ENCODE measurements at places on chromosomes 7 and 10.
A peak's percentile ranks its signal among the peaks of the same experiment; 100 is the strongest.

DNA sequence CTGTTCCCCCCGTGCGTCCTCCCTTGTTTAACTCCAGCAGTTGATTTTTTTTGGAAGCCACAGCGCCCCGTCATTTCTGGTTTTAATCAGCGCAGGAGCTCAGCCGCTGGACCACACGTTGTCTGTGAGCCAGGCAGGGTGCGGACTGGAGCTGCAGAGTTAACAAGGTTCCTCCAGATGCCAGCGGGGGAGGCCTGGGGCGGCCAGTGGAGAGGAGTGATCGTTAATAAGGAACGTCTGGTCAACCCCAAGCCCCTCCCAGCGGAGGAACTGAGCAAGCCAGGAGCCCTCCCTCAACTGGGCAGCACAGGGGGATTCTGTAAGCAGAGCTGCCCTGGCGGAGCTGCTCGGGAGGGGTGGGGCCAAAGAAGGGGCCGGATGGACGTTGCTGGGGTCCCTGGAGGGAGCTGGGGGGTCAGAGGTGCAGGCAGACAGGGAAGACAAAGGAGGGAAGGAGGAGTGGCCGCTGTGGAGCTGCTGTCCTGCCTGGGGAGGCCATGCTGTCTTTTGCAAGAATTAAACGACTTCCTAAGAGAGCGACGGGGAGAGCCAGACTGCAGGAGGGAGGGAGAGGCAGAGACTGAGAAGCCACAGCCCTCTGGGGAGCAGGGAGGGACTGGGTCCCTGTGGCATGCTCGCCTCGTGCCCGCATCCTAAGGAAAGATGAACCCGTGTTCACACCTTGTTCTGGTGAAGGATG is 537.1 kb upstream of the FOXK1 start:
- DNase-seq, result no peak

- no peak for DNase-seq
These were observed 230.8 kb upstream of the GHITM start for GRCh38 chr10:83908506-83908905.

DNA sequence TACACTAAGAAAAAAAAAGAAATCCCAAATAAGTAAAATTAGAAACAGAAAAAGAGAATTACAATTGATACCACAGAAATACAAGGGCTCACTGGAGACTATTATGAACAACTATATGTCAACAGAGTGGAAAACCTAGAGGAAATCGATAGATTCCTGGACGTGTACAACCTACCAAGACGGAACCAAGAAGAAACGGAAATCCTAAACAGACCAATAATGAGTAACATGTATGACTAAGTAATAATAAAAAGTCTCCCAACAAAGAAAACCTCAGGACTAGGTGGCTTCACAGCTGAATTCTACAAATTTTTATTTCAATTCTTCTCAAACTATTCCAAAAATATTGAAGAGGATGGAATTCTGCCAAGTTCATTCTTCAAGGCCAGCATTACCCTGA is 13.9 kb downstream of the DIP2C start:
- DNase-seq, result no peak

DNA sequence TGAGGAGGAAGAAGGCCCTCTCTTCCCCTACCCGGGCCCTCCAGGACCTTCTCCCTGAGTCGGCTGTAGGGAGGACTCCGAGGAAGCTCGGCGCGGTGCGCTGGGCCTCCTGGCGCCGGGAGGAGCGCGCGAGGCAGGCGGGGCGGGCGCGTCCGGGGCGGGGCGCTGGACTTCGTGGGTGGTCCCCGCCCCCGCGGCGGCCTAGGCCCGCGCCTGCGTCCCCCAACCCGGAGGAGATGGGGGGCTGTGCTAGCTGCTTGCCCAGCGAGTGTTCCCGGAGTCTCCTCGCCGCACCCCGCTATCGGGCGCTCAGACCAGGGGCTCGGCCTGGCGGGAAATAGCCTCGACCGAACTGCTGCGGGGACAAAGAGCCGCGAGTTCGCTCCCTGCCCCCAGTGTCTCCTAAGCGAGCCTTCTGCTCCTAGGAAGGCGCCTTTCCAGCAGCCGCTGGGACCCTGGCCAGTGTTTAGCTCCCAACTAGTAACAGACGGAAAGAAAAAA is 19.2 kb upstream of the SMO start:
- DNase-seq, result no peak

GRCh38 chr10:30765616-30766015 is 136.1 kb upstream of the LYZL2 start:
- no peak for DNase-seq

DNA sequence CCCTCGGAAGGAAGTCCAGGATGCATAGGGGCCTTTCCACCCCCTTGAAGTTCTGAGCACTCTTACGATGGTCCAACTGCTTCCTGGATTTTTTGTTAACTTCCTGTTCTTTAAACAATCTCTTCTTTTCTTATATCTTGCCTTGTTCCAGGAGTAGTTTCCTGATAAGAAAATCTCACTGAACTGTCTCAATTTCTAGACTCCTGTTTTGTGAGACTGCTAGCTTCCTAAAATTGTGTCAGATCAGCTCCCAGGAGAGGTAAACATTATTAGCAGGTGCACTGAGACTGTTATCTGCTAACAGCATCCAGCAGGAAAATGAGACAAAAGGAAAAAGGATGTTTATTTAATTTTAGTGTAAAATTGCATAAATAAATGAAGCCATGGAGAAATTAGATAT is 106.2 kb upstream of the PITRM1 start:
- no peak for DNase-seq

- DNase-seq, result no peak
These were observed 14.7 kb downstream of the CDNF start for GRCh38 chr10:14822879-14823755.

DNA sequence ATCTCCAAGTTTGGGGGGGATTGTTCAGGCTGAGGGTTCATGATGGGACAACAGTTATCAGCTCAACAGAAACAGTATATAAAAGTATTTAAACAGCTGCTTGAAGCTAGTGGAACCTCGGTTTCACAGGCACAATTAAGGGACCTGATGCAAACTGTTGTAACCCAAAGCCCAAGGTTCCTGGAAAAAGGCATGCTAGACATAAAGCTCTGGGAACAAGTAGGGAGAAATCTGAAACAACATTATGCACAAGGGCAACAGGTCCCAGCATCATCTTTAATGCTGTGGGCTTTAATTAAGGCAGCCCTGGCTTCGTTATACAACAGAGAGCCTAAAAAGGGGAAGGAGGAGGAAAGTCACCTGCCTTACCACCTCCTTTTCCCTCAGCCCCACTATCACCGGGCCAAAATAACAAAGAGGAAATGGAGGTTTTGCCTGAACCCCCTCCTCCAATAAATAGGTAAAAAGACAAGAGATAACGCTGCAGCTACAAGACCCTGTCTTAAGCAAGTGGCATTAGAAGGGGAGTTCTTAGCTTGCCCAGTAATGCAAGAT is 83.2 kb upstream of the GPR22 start:
- no peak for DNase-seq

GRCh38 chr7:76430211-76430610 is 5.5 kb downstream of the ZP3 start:
- DNase-seq, result no peak

DNA sequence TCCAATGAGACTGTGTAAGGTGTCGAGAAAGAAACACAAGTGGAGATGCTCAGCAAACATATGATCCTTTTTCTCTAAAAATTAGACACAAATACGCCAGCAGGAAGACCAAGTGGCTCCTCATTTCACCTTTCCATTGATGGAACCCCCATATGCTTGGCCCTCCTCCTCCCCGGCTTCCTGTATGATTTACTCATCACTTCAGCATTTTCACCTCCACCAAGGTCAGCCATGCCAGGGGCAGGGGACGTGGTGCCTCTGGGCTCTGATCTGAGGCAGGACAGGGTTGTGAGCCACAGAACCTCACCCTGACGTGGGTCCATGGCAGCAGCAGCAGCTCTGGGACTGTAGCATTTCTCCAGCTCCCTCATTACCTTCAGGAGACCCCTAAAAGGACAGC is 116.8 kb upstream of the PFKP start:
- DNase-seq, result no peak

DNA sequence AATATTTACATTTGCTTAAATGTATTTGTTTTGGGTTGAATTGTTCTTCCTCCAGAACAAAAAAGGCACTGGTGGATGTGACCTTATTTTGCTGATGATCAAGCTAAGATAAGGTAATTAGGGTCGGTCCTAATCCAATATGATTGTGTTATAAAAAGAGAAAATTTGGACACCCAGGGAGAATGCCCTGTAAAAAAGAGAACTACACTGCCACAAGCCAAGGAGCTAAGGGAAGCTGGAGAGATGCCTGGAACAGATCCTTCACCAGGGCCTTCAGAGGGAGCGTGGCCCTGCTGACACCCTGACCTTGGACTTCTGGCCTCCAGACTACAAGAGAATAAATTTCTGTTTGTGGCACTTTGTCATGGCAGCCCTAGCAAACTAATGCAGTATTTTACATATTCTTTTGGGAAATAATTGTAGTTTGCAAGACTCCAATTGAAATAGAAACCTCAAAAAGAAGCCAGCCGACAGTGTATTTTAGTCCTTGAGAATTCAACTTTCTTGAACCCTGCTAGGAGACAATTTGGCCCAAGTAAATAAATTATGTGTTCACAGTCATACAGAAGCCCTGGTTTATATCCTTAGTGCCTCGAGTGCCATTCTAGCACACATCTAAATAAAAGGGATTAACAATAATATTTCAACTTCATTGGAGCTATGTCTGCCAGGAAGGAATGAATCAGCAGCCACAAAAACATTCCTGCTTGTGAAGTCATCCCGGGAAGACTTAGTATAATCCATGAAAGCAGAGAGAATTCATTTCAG is 164.6 kb downstream of the PKD1L1 start:
- peak; percentile 93 for DNase-seq

- peak; percentile 98 for DNase-seq
These were observed 3.9 kb upstream of the MACC1 start for GRCh38 chr7:20220921-20221547.
